ENCODE measurements at places on chromosomes 2 and 18. TPM values are rescaled to one million over a fixed set of nuclear protein-coding genes. Genes with fewer than 3 reads are reported as not detected.

Gene RGPD8
- 2.9 TPM for total RNA-seq

Gene SERPINB7
- total RNA-seq = 2.8 TPM

Gene CFAP210
- total RNA-seq = 0.30 TPM

Gene ATP9B
- total RNA-seq = 17.8 TPM

Gene SULT1C4
- not detected for total RNA-seq

Gene ARHGAP28
- total RNA-seq = not detected

Gene VIT
- not detected for total RNA-seq

Gene PLCD4
- total RNA-seq = 0.37 TPM

Gene UGT1A3
- total RNA-seq = 0.13 TPM

Gene CFC1B
- not detected for total RNA-seq

Gene SCN3A
- not detected for total RNA-seq

Gene LRP2
- total RNA-seq = 0.02 TPM

Gene TTR
- total RNA-seq = 0.30 TPM

Gene SRD5A2
- 0.06 TPM for total RNA-seq

Gene AQP12A
- total RNA-seq = not detected

Gene WNT10A
- 0.10 TPM for total RNA-seq

Gene FAM237A
- not detected for total RNA-seq

Gene PRSS56
- 0.13 TPM for total RNA-seq

Gene ZNF804A
- total RNA-seq = not detected

Gene STPG4
- total RNA-seq = not detected

Gene CCL20
- 7.8 TPM for total RNA-seq

Gene GPR35
- 0.61 TPM for total RNA-seq

Gene FAM228B
- 2.2 TPM for total RNA-seq

Gene CPO
- not detected for total RNA-seq

Gene SIX2
- total RNA-seq = 2.0 TPM
